ENCODE measurements at places on chromosomes 7 and 10.

DNA sequence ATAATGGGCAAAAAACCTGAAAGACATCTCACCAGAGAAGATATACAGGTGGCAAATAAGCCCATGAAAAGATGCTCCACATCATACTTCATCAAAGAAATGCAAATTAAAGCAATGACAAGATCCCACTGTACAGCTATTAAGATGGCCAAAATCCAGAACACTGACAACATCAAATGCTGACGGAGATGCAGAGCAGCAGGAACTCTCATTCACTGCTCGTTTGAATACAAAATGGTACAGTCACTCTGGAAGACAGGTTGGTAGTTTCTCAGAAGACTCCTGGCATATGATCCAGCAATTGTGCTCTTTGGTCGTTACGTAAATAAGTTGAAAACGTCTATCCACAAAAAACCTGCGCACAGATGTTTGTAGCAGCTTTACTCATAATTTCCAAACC, 35.5 kb downstream of the KIN start:
- no peak for DNase-seq

DNA sequence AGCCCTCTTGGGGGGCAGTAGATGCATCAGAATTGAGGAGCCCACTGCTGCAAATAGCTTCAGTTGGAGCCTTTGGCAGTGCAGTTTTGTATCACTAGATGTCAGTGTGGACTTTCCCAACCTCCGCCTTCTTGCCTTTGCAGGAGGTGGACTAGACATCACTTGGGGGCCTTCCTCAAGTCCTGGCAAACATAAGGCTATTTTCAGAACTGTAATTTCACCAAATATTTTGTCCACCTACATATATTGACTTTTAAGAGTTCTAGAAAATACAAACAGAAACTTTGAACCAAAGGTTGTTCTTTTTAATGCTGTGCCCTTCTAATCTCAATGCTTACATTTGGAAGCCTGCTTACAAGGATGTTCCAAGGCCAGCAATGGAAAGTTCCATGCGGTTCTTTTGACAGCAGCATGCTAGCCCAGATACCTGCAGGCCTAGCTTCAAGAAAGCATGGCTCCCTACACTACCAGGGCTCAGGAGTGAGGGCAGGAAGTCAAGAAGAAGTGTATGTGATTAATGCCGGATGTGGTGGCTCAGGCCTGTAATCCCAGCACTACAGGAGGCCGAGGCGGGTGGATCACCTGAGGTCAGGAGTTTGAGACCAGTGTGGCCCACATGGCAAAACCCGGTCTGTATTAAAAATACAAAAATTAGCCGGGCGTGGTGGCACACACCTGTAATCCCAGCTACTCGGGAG, 8.0 kb upstream of the ZNRF2 start:
- peak; percentile 56 for DNase-seq

GRCh38 chr10:113648478-113648877, 15.4 kb downstream of the NRAP start:
- no peak for DNase-seq

GRCh38 chr7:41306486-41306885, 396.4 kb downstream of the INHBA start:
- no peak for DNase-seq

- no peak for DNase-seq
Measured at GRCh38 chr7:2931034-2931415, 86.9 kb upstream of the GNA12 start.

- peak; percentile 82 for DNase-seq
Measured at GRCh38 chr10:132257271-132257670, 50.5 kb downstream of the STK32C start.

DNA sequence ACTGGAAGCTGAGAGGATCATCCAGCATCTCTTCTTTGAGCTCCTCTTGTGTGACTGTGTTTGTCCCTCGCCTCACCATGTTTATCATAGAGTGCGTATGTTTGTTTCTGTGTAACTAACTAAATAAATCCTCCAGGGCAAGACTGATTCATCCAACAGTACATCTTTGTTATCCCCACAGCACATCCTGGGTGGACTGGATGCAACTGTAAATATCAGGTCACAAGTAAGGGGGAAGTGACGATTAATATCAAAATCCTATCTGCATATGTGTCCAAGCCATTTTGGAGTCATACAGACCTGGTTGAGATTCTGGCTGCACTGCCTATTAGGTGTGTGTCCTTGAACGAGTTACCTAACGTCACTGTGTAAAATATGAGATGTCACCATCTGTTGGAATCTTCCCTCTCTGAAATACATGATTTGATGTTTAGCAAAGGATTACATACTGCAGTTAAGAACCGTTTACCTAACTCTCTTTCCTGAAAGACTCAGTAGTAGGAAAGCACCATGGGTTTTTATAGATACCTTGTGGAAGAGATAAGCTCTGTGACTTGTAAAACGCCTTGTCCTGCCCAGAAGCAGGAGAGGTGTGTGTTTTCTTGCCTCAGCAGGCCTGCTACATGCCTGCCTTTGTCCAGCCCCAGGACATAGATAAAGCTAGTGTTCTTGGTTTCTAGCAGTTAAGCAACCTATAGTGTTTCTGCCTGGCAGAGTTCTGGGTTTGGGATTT, 25.8 kb downstream of the WBP1L start:
- DNase-seq: no peak

DNA sequence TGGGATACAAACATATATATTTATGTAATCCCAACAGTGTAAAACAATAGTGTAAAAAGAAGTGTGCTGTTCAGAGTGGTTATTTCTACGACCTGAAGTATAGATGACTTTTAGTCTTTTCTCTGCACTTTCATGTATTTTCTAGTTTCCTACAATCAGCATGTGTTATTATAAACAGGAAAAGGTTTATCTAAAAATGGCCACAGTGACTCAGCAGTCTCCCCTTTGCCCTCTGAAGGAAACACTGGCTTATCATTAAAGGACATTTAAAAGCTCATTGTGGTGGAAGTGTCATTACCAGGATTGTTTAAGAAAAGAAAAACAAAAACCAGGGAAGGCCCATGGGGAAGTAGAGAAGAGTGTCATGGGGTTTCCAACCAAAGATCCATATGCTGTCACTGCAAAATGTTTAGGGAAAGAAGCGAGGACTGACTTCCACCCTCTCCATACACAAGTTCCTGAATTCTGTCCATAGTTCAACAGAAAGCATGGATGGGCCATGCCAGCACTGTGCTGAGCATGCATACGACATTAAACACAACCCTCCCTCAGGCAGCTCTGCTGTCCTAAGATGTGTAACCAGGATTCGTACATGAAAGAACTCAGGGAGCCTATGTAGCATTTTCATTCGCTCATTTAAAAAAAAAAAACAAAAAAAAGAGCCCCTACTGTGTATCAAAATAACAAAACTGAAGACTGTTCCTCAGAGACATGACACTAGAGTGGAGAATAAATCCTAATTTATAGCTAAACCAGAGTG, 10.2 kb downstream of the CYREN start:
- no peak for DNase-seq

- DNase-seq: no peak
Measured at GRCh38 chr7:139811066-139811465, 18.0 kb upstream of the TBXAS1 start.

DNA sequence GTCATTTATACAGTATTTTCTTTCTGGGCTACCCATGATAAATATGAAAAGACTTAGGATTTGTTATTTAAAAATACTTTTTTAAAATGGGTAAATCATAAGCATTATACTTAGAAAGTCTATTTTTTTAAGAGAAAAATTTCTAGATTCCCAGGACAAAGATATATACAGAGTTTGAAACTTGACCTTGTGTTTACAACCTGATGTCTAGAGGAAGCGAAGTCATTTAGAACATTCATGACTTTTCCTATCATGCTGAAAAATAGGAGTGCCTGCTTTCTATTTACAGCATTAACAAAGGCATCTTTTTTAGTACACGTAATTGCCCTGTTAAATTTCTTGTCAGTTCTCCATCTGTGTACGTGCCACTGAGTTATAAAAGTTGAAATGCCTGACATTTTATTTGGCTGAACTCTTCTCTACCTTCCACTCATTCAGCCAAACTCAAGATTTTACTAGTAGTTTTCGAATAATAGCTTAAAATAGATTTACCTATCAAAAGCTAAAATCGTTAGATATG, 23.0 kb downstream of the GNAT3 start:
- DNase-seq: no peak

DNA sequence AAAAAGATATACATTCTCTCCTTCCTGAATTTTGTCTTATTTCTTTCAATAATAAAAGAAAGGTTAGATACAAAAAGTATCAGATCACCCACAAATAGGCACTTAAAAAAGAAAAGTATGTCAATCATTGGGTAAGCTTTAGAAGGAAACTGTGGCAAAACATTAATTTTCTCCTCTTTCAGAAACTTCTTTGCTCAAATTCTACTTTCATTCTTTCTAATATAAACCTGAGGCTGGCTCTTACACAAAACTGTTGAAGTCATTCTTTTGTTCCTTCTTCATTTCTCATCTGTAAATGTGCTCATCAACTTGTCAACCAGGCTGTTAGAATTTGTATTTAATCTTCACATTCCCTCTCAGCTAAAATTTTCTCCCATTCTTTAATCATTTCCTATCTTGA, 124.6 kb downstream of the LRRN3 start:
- no peak for DNase-seq

DNA sequence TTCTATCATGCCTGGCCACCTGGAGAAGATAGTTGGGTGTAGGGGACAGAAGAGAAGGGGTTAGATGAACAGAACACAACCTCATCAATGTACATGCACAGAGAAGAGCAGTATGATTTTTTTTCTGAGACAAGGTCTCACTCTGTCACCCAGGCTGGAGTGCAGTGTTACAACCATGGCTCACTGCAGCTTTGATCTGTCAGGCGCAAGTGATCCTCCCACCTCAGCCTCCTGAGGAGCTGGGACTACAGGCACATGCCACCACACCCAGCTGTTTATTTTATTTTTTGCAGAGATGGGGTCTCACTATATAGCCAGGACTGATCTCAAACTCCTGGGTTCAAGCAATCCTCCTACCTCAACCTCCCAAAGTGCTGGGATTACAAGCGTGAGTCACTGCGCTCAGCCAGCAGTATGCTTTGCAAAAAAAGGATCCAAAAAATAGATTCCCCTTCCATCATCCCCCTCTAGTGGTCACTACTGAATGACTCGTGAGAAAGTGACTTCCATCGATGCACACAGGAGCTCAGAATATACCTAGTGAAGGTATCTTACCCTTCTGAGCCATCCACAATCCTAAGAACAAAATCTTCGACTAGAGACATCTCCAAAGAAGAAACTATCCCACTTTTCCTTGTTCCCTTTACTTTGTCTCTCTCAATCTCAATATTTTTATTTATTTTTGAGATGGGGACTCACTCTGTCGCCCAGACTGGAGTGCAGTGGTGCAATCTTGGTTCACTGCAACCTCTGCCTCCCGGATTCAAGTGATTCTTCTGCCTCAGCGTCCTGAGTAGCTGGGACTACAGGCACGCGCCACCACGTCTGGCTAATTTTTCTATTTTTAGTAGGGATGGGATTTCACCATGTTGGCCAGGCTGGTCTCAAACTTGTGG, 21.0 kb downstream of the ZCWPW1 start:
- peak; percentile 90 for DNase-seq
